Fibroblast of pulmonary artery (primary cell): ENCODE measurements at places on chromosomes 11 and 22.

DNA sequence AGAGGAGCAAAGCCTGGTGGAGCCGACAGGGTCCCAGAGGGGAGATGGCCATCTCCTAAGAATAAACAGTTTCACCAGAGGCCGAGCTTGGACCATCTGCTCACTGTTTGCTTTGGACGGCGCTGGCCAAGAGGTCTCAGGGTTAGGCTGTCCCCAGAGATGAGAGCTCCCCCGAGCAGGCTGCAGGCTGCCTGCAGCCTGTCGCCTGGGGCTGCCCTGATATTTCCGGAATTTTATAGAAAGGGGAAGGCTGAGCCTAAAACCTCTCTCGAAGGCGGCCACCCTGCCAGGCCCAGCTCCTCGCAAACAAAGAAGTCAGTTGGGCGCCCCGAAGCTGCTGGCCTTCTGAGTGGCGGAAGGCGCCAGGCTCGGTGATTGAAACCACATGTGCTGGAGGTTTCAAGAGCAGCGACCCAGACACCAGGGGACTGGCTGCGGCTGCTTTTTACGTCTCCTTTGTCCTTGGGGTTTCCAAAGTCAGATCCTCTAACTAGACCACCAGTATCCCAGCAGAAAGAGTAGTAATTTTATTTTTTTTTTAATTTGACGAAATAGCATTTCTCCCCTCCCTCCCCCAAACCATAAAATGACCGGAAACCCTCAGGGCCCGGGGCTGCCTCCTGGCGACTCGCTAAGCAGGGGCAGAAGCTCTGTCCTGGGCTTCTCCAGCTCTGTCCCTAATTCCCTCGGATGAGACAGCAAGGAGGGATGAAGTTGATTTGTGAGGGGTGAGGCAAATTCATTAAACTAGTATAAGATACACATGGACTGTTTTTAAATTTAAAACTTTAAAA is 57.4 kb downstream of the CLMP start:
- peak; percentile 80 for DNase-seq

DNA sequence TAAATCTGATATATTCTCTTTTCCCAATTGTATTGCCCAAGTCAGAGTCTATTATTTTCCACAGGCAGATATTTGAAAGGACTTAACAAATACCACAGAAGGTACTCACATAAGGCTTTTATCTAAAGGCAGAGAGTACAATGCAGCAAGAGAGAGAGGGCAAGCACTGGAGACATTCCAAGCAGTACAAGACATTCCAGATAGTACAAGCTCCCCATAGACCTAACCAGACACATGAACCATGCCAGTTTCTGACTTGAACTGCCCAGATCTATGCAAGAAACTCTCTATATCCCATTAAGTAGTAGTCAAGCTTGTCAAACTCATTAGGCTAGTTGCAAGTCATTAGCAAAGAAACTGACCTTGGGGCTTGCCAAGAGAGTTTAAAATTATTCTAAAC is 11.2 kb upstream of the MS4A6E start:
- peak; percentile 4 for DNase-seq

DNA sequence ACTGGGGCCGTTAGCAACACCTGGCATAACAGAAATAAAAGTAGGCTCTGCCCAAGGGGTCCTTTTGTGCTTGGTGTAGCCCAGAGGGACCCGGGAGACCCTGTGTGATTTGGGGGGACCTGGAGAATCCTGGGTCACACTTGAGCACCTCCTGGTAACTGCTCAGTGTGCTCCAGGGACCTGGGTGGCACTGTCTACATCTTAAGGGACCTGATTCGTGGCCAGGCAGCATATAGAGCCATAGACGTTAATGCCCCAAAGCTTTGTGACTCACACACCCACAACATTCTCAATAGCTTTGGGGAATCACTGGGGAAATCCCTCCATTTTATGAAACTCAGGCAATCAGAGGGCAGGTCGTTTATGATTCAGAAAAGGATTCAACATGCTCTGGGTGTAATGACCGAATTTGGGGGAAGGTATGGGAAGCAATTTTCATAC is 3.6 kb upstream of the IGF2 start:
- DNase-seq, result peak; percentile 50

DNA sequence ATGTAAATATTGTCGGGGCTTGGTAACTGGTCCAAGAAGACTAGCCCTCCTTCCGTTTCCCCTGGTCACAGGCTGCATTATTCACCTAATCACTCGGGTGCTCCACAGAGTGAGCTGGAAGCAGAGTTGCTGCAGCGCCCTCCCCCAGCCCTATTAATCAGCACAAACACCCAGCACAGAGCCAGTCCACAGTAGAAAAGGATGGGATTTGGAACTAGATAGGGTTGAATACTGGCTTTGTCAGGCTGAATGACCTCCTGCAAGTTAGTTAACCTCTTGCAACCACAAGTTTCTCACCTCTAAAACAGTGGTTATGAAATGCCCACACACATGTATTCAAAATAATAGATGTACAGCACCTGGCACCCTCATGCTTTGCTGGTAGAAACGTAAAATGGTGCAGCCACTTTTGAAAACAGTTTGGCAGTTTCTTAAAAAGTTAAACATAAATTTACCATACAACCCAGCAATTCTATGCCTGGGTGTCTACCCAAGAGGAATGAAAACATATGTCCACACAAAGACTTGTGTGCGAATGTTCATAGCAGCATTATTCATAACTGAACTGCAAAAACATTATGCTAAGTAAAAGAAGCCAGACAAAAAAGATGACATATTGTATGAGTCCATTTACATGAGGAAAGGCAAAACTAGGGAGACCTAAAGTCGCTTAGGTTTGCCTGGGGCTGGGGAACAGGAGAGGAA is 31.7 kb upstream of the APLP2 start:
- peak; percentile 59 for DNase-seq

- no peak for DNase-seq
Measured at GRCh38 chr22:21688706-21689381, 23.0 kb downstream of the PPIL2 start.

DNA sequence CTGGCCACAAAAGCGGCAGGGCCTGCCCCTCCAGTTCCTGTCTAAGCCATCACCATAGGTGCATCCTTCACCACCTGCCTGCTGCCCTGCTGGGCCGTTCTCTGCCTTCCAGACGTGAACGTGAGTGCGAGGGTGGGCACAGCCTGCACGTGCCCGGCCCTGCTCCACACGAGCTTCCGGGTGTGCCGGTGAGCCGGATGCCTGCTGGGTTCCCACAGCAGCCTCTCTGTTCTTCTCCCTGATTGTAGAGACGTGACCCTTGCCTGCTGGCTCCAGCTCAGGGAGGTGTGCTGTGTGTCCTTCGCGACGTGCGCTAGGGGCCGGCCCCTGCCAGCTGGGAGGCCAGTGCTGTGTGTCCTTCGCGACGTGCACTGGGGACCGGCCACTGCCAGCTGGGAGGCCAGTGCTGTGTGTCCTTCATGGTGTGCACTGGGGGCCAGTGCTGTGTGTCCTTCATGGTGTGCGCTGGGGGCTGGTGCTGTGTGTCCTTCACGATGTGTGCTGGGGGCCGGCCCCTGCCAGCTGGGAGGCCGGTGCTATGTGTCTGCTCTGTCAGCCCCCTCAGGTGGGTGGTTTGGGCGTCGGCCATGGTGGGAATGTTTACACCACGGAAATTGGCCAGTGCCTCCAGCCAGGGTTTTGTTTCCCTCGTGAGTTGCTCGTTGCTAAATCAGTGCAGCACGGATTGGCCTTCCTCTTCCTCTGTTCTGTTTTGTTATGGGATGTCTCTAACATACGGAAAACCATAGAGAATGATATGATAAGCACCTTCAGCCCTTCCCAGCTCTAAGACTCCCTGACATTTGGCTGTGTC is 35.4 kb upstream of the BRSK2 start:
- DNase-seq, result no peak

DNA sequence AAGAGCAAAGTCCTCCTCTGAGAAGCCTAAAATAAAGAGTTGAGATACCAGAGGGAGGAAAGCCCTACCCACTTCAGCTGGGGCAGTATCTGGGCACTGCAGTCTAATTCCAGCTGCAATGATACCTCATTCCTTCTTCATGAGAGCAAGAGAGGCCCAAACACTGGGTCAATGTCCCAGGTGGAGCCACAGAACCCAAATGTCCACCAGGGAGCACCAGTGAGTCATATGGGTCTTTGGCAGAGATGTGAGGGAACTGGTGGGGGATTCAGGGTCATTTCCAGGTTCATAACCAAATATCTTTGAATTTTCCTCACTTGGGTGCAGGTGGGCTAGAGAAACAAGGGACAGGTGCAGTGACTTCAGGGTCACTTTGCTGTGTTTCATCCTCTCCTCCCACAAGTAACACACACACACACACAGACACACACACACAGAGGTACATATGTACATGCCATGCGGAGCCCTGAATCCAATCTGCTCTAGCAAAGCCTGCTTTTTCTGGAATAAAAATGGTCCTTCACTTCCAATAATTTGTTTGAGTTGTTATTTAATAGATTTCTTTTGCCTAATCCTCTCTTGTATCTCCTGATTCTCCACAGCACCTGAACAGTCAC is 585.4 kb downstream of the SOX6 start:
- DNase-seq, result peak; percentile 62

DNA sequence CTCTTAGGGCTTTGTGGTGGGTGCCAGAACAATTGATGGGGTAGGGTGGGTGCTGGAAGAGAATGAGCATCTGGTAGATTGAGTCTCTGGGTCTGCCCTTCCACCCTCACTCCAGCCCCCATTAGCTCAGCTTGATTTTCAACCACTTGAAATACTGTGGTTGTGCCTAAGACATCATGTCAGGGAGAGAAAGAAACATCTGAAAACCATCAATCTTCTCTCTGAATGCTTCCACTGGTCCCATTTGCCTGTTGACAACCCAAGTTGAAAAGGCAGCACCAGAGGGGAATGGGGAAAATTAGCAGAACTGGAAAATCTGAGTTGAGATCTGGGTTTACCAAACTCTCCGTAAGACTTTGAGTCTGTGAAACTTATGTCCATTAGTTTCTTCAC is 26.1 kb downstream of the CD44 start:
- DNase-seq, result no peak

- DNase-seq, result no peak
Measured at GRCh38 chr22:25940479-25940878, 198.5 kb downstream of the MYO18B start.
